Cortex of kidney (tissue), 1 donor: ENCODE measurements at places on chromosomes 3 and 15.

DNA sequence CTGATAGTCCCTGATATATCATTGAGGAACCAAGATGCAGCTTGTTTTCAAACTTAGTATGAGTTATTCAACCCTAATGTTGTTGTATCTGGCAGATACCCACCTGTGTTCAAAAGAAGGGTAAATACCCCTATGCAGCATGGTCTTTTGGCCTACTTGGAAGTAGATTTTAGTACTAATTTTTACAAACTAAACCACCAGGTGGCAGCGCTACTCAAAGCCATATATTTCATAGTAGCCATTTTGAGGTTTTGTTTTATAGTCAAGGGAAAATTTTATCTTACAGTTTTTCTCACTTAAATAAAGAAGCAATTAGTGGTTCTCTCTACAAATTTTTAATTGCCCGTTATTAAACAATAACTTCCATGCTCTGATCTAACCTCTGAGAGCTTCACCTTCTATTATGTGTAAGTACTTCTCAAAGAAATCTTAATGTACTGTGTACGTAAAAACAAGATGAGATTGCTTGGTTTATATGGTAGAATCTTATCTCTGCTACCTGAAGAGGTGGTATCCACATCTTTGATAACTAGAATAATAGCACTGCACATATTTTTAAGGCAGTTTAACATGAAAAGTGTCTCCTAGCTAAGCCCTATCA is 31.5 kb upstream of the MLF1 start:
- DNase-seq = no peak

- no peak for DNase-seq
These were observed 13.4 kb upstream of the TBC1D5 start for GRCh38 chr3:17755836-17756235.

DNA sequence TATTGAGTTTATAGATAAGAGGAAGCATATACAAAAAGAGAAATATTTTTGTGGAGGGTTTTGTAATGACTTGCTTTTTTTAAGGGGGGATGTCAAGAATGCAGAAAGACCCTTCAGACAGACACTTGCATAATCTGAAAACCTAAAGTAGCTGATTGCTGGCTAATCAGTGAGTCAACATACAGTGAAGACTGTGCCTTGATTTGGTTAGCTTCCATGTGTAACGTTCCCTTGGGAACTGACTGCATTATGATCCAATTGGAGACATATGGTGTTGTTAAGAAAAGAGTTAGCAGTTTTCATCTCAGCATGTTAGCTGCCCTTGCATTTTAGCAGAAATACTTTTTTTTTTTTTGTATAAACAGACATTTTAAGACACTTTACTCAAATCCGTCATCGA is 483.2 kb downstream of the RBMS3 start:
- DNase-seq = no peak

GRCh38 chr15:40691737-40692136 is 3.2 kb upstream of the RAD51 start:
- no peak for DNase-seq

DNA sequence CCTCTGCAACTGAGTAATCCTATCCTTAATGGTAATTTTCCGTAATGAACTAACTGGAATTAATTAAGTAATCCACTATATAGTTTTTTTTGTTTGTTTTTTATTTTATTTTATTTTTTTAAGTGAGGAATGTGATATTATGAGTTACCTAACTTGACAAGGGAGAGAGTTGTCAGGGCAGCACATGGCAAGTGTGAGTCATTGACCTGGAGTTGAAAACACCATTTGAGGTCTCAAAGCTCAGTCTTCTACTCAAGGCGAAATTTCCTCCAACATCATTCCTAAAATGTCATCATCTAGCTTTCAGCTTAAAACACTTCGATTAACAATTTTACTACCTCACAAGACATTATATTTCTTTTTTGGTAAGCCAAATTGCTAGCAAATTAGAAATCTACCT is 87.8 kb downstream of the NECTIN3 start:
- DNase-seq = no peak

DNA sequence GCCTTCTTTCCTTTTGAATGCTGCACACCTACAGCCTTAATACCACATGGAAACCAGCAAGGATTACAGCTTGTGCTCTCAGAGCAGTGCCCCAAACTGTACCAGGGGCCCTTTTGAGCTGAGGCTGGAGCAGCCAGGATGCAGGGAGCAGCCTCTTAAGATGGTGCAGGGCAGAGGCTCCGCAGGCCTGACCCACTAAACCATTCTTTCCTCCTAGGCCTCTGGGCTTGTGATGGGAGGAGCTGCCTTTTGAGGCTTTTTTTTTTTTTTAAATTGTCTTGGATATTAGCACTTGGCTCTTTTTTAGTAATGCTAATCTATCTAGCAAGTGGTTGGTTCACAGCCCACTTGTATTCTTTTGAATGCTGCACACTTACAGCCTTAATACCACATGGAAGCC is 37.7 kb downstream of the PFN2 start:
- no peak for DNase-seq

- no peak for DNase-seq
These were observed 34.0 kb upstream of the SH3GL3 start for GRCh38 chr15:83413054-83413719.

GRCh38 chr3:132561003-132561402 is 36.1 kb upstream of the ACKR4 start:
- no peak for DNase-seq
